ENCODE measurements at places on chromosomes 4 and X.

DNA sequence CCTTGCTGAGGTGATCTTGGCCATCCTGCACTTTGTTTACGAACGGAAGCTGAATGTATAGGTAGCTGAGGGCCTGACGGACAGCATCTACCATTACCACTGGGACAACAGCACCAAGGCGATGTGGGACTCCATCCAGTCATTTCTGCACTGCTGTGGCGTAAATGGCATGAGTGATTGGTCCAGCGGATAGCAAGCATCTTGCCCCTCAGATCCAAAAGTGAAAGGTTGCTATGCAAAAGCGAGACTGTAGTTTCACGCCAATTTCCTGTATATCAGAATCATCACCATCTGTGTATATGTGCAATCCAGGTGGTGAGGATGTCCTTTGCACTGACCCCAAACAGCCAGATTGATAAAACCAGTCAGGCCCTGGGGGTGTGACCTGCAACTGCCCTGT lies 4.2 kb upstream of the PYURF start:
- no peak for DNase-seq

GRCh38 chr4:6900956-6901355 lies 8.7 kb upstream of the TBC1D14 start:
- DNase-seq = no peak

DNA sequence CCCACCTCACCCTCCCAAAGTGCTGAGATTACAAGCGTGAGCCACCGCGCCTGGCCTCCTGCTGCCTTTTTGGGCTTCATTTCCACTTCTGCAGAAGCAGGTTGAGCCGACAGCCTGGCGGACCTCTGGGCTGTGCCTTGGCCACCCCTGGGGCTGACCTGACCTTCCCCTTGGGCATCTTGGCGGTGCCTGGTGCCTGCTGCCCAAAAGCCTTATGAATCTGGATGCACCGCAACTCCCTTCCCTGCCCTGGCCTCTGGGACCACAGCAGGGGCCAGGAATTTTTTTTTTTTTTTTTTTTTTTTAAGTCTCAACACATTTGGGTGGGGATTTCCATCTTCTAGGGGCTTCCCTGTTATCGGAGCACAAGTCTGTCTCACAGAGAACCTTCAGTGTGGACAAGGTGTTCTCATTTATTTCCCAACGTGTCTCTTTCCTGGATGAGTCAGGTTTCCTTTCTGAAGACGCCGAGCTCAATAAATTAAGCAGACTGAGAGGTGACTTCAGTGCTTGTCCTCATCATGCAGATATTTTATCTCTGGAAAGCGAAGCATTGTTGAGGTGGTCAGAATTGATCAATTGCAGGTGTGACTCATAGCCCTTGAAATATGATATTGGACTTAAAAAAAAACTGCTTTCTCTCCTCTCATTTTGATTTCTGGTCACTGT lies 79.7 kb downstream of the SHROOM2 start:
- DNase-seq = no peak

GRCh38 chr4:145177906-145178538 lies 2.4 kb downstream of the OTUD4 start:
- DNase-seq = peak; percentile 15

DNA sequence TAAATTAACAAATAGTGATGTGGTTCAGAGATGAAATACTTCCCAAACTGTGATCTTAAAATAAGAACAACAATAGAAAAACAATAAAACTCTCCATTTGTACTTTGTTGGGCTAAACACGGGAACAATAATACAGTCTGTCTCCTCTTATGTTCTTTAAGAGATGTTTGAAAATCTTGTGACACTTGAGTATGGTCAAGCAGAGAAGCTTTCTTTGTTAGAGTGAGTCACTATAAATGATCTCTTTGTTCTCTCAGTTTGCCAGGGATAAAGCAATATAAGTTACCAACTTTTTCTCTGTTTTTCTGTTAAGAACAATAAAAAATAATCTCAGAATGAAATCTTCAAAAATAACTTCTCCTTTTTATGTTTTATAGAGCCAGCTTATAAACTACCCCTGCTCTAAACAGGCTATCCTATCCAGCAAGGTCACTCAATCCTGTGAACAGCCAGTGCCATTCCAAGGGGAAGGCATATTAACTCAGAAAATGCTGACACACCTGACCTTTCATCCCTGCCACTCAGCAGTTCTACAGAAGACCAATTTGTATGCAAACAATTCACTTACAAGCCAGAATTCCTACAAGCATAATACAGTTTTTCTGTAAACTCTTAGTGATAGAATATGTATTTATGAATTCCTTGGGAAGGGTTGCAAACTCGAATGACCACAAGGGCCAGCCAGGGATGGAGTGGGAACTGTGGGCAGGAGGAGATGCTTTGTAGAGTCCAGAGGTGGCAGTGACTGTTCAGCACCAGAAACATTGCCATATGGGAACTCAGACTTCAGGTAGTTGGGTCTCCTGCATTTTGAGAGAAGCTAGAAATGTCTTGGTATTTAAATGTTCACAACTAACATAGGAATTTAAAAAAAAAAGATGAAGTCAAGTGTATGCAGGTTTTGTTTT lies 52.2 kb downstream of the AFM start:
- DNase-seq = no peak
